ENCODE measurements at places on chromosomes 5 and 9. TPM values are rescaled to one million over a fixed set of nuclear protein-coding genes. Genes with fewer than 3 reads are reported as not detected.

- no peak overlapping the region for H3K27ac ChIP-seq
- no peak overlapping the region for H3K4me3 ChIP-seq
Observed at GRCh38 chr9:17795744-17796143, 216.9 kb downstream of the SH3GL2 start.

DNA sequence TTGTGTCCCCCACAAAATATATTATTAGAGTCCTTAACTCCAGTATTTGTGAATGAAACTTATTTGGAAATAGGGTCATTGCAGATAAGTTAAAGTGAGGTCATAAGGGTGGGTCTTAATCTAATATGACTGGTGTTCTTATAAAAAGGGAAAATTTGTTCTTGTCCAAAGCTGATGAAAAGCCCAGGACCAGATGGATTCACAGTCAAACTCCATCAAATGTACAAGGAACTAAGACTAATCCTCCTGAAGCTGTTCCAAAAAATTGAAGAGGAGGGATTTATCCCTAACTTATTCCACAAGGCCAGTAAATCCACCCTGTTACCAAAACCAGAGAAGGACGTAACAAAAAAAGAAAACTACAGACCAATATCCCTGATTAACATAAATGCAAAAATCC, 56.4 kb upstream of the SLIT3 start:
- no peak for DNase-seq
- H3K27ac ChIP-seq, result no peak overlapping the region
- H3K27me3 ChIP-seq, result no peaks in the 10 kb centered on the region
- H3K4me3 ChIP-seq, result no peak overlapping the region
- H3K36me3 ChIP-seq, result no peaks in the 10 kb centered on the region
- no peaks in the 10 kb centered on the region for H3K4me1 ChIP-seq

DNA sequence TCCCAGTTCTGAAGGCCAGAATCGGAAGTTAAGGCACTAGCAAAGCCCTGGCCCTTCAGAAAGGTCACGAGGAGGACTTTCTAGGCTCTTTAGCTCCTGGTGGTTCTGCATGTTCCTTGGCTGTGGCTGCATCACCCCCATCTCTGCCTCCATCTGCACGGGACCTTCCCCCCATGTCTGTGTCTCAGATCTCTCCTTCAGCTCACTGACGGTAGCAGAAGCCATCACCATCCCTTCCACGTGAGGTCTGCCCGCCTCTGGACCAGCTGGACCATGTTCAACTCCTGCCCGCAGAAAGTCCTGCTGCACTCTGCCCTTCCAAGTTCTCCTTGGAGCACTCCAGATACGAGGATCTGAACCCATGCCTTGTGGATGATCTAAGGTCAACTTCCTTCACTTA, 242.9 kb upstream of the IRX1 start:
- no peaks in the 10 kb centered on the region for H3K4me1 ChIP-seq
- no peak overlapping the region for H3K4me3 ChIP-seq
- DNase-seq, result no peak
- no peaks in the 10 kb centered on the region for H3K36me3 ChIP-seq
- no peaks in the 10 kb centered on the region for H3K27me3 ChIP-seq

- H3K4me3 ChIP-seq, result no peak overlapping the region
- no peak overlapping the region for H3K27ac ChIP-seq
- no peak for DNase-seq
Observed at GRCh38 chr5:113989913-113990305, 372.0 kb upstream of the KCNN2 start.

- DNase-seq, result no peak
- no peaks in the 10 kb centered on the region for H3K27me3 ChIP-seq
- no peak overlapping the region for H3K4me3 ChIP-seq
- H3K4me1 ChIP-seq, result no peaks in the 10 kb centered on the region
- no peak overlapping the region for H3K27ac ChIP-seq
Observed at GRCh38 chr5:37568018-37568753, 189.1 kb downstream of the WDR70 start.

GRCh38 chr9:123743737-123744136, 186.2 kb downstream of the DENND1A start:
- no peaks in the 10 kb centered on the region for H3K27me3 ChIP-seq
- H3K27ac ChIP-seq, result no peak overlapping the region
- no peak overlapping the region for H3K4me3 ChIP-seq
- DNase-seq, result no peak

DNA sequence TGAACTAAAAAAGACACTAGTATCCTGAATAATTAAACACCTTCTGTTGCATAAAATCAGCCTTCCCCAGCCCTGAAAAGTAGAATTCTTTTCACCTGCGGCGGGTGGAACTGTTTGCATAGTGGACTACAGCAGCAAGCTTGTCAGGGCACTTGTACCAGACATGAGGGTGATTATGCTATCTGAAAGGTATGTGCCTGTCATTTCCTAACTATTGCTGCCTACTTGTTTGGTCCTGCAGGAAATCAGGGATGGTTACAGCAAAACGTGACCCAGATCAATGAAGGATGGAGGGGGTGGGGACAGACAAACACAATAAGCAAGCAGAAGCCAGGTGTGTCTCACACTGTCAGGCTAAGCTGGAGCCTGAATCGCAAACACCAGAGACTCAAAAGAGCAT, 385.6 kb downstream of the MLLT3 start:
- no peak overlapping the region for H3K27ac ChIP-seq
- DNase-seq, result peak; percentile 23
- no peak overlapping the region for H3K4me3 ChIP-seq
- H3K36me3 ChIP-seq, result no peaks in the 10 kb centered on the region
- H3K27me3 ChIP-seq, result no peaks in the 10 kb centered on the region

DNA sequence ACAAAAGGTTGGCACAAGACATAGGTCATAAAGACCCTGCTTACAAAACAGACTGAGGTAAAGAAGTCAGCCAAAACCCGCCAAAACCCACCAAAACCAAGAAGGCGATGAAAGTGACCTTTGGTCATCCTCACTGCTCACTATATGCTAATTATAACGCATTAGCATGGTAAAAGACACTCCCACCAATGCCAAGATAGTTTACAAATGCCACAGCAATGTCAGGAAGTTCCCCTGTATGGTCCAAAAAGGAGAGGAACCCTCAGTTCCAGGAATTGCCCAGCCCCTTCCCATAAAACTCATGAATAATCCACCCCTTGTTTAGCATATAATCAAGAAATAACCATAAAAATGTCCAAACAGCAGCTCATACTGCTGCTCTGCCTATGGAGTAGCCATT, 27.7 kb downstream of the MLLT3 start:
- H3K4me3 ChIP-seq, result no peak overlapping the region
- no peaks in the 10 kb centered on the region for H3K36me3 ChIP-seq
- H3K27me3 ChIP-seq, result no peaks in the 10 kb centered on the region
- H3K27ac ChIP-seq, result no peak overlapping the region
- DNase-seq, result no peak

GRCh38 chr9:80157561-80157983, 585.8 kb downstream of the TLE4 start:
- no peak overlapping the region for H3K27ac ChIP-seq
- H3K27me3 ChIP-seq, result no peaks in the 10 kb centered on the region
- H3K4me1 ChIP-seq, result peaks cover 8% of the 10 kb centered on the region
- no peaks in the 10 kb centered on the region for H3K36me3 ChIP-seq

DNA sequence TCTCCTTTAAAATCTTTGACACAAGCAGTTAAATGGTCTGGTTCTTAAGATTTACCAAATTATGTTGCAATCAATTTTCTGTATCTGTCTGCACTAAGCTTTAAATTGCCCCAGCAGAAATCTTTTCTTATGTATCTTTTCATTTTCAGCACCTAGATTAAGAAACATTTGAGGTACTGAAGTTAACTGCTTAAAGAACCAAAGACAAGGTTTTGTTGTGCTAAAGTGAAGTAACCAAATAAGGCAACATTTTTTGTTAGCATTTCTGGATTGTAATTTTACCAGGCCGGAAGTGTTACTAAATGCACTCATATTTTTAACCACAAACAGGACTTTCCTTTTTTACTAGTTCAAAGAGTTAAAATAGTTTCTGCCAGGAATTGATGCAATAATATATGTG, 24.1 kb upstream of the MTAP start:
- H3K36me3 ChIP-seq, result no peaks in the 10 kb centered on the region
- H3K4me3 ChIP-seq, result no peak overlapping the region
- no peaks in the 10 kb centered on the region for H3K27me3 ChIP-seq
- DNase-seq, result no peak
- H3K27ac ChIP-seq, result no peak overlapping the region

GRCh38 chr5:130337179-130337888, 433.1 kb downstream of the CHSY3 start:
- no peaks in the 10 kb centered on the region for H3K4me1 ChIP-seq
- no peaks in the 10 kb centered on the region for H3K36me3 ChIP-seq
- H3K27ac ChIP-seq, result no peak overlapping the region
- DNase-seq, result no peak
- no peak overlapping the region for H3K4me3 ChIP-seq
- H3K27me3 ChIP-seq, result no peaks in the 10 kb centered on the region

GRCh38 chr5:139597134-139597533, 36.0 kb downstream of the UBE2D2 start:
- H3K4me3 ChIP-seq, result no peak overlapping the region
- no peak overlapping the region for H3K27ac ChIP-seq
- no peak for DNase-seq
- peaks cover 20% of the 10 kb centered on the region for H3K36me3 ChIP-seq
- peaks cover 13% of the 10 kb centered on the region for H3K4me1 ChIP-seq
- no peaks in the 10 kb centered on the region for H3K27me3 ChIP-seq

DNA sequence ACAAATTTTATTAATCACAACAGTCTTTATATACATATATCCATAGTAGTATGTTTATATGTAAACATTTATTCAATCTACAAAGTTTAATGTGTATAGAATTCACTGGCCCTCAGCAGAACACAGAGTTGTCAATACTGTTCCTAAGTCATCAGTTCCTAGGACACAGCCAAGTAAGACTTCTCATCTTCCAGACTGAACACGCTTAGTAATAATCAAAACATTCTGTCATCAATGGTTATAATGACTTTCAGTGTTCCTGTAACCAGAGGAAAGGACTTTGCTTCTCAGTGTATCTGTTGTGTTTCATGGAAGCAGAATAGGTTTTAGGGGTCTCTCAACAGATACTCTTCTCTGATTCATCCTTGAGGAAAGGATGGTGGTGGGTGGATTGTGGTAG, 82.2 kb downstream of the SMIM23 start:
- H3K4me3 ChIP-seq, result no peak overlapping the region
- peaks cover under 1% of the 10 kb centered on the region for H3K4me1 ChIP-seq
- H3K27ac ChIP-seq, result no peak overlapping the region
- DNase-seq, result no peak
- no peaks in the 10 kb centered on the region for H3K27me3 ChIP-seq
- peaks cover 33% of the 10 kb centered on the region for H3K36me3 ChIP-seq

DNA sequence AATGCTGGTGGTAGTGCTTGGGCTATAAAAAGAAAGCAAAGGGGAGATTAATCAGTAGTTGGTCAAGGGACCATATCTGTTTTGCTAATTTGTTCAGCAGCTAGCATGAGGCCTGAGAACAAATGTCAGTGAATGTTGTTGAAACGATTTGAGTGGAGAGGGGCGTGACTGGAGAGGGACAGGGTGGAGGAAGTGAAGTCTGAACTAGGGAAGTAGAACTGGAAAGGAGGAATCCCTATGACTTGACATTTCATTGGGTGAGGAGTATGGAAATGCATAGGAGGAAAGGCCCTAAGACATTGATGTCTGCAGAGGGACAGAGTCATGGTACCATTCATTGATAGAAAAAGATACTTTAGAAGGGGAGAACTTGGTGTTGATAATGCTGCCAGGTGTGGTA, 19.7 kb downstream of the TLE4 start:
- H3K4me3 ChIP-seq, result no peak overlapping the region
- no peak for DNase-seq
- no peaks in the 10 kb centered on the region for H3K27me3 ChIP-seq
- H3K4me1 ChIP-seq, result peaks cover 4% of the 10 kb centered on the region

DNA sequence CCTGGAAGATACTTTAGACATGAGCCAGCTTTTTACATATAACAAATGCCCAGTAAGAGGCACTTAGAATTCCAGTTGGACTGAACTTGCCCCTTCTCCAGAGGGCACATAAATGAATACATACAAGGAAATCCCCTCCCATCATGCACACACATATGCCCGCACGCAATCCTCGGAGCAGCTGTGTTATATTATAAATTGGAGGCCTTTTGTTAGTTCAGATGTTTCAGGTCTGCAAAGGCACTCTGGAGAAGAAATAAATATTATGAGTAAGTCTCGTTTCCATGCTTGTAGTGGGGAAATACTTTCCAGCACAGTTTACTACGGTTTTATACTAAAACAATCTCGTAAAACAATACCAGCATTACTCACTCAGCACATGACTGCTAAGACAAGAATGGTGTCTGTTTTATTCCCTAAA, 17.6 kb upstream of the MUSK start:
- no peak overlapping the region for H3K27ac ChIP-seq

DNA sequence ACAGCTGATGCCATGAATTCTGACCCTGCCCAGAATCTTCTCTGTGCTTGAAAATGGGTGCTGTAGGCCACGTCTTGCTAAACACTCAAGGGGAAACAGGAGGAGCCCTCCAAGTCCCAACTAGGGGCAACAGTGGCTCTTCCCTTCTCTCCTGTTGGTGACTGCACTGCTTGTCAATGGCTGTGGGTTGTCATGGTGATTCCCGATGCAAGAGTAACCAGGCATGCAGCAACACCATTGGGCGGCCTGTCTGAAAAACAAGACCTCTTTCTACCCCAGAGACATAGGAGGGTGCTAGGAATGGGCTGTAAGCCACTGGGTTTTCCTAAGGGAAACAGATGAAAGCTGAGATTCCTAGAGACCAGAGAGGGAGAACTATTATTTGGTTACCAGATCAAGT, 201.7 kb upstream of the PANK3 start:
- no peaks in the 10 kb centered on the region for H3K4me1 ChIP-seq
- no peak overlapping the region for H3K27ac ChIP-seq
- no peak overlapping the region for H3K4me3 ChIP-seq
- no peak for DNase-seq

DNA sequence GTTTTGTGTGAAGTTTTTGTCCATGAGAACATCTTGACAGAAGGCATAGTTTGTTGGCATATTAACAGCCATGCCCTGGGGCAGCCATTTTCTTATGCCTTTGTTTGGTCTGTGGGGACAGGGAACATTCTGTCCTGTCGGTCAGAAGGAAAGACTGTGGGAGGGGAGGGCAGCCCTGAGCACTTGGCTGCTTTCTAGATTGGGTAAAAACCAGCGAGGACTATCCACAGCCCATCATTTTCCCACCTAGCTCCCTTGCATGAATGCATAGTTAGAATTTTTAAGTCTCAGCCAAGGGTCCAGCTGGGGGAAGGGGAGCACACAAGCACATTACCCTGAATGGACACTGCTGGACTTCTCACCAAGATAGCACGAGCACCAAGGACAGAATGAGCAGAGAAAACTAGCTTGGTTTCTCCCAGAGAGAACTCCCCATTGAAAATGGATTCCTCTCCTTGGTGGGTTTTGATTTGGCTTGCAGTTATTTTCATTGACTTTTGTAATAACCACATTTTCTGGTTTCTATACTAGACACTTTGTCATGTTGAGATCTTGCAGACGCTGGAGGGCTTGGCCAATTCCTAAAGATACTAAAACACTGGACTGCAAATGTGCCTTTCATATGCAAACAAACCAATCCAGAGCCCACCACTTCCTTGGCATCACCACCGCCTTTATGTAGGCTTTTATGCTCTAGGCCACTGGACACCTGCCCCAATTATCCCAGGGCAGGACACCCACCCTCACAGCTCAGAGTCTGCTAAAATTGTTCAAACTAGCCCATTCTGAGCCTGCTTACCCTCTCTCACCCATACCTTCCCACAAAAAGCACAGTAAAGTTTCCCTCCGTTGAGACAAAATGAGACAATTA, 129.9 kb downstream of the BOD1 start:
- no peak for DNase-seq
- H3K27me3 ChIP-seq, result no peaks in the 10 kb centered on the region
- no peaks in the 10 kb centered on the region for H3K4me1 ChIP-seq
- no peak overlapping the region for H3K27ac ChIP-seq
- H3K36me3 ChIP-seq, result no peaks in the 10 kb centered on the region

Gene FNBP1
- 56.2 TPM for total RNA-seq

Gene SOWAHA
- total RNA-seq, result not detected

Gene NTRK2
- total RNA-seq, result 2.4 TPM

Gene NUDT2
- total RNA-seq, result 6.5 TPM

Gene TMEM215
- not detected for total RNA-seq

Gene KIF20A
- total RNA-seq, result 2.1 TPM

All from upper lobe of left lung (tissue), 6 donors.